Fibroblast of the aortic adventitia (primary cell): ENCODE measurements at places on chromosomes 11 and 22. TPM values are rescaled to one million over a fixed set of nuclear protein-coding genes. Genes with fewer than 3 reads are reported as not detected.
A peak's percentile ranks its signal among the peaks of the same experiment; 100 is the strongest.

DNA sequence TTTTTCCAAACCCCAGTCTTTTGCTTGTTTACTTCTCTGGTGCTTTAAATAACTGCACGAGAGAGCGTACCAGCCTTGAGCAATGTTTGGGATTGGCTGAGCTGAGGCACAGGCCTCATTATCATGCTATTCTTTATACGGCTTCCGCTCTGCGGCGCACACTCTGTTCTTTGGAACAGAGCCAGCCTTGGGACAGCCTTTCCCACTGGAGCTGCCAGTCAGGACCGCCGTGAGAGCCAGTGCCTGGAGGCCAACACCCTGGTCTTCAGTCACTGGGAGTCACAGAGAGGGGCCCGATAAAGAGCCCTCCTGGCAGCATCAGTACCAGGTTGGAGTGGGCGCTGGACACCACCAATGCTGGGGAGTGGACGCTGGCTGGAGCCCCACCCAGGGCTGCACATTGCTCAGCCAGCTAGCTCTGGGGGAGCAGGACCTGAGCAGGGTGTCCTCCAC is 125.6 kb downstream of the BCR start:
- peak; percentile 72 for DNase-seq

DNA sequence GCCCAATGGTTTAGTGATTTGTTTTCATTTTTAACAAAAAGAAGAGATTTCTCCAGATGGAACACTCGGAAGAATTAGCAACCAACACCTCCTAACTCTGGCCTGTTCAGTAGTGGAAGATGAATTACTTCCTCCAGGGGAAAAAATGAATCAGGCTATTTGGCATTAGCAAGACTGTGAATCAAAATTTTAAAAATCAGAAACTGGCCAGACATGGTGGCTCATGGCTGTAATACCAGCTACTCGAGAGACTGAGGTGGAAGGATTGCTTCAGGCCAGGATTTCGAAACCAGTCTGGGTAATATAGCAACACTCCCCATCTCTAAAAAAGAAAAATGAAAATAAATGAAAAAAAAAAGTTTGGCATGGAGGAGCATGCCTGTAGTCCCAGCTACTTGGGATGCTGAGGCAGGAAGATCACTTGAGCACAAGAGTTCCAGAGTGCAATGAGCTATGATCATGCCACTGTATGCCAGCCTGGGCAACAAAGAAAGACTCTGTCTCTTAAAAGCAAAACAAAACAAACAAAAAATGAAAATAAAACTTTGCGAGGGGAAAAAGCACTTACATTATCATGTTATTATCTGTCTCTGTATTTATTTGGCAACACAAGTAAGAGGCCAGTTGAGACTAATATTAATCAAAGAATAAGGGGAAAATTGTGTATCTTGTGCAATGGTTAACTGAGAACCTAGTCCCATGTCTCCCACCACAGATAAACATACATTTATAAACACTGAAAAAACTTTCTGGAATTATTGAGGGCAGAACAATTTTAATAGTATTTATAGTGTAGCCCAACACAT is 796.3 kb upstream of the ANO3 start:
- peak; percentile 83 for DNase-seq

DNA sequence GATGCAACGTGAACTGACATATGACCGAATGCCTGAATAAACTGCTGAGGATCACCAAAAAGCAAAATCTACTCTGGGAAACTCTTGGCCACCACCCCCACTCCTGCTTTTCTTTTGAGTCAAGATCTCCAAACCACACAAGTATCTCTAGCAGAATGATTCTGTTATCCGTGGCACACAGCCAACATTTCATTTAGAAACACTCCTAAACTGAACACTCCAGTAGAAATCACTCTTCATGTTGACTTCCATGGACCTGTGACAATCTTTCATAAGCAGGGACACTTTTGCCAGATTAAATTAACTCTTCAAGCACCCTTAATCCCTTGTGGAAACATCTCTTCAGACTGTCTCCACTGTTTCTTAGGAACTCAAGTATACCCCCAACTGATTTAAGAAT is 44.4 kb downstream of the VSIG10L2 start:
- peak; percentile 83 for DNase-seq

GRCh38 chr11:31720225-31720624 is 90.9 kb downstream of the PAX6 start:
- no peak for DNase-seq

Gene OR9I1
- total RNA-seq = 0.41 TPM in 1 of 2 replicates, not detected in the other

Gene NXPE4
- not detected in 2 replicates for total RNA-seq

Gene ELF5
- not detected in 2 replicates for total RNA-seq

Gene CHST1
- total RNA-seq = 0.09 and 0.82 TPM in 2 replicates

GRCh38 chr11:64334764-64335735 is 5.0 kb upstream of the CCDC88B start:
- peak; percentile 94 for DNase-seq

Gene PNPLA3
- total RNA-seq = 2.9 and 4.5 TPM in 2 replicates

Gene MMP8
- total RNA-seq = 0.41 TPM in 1 of 2 replicates, not detected in the other

Gene OR6T1
- total RNA-seq = not detected in 2 replicates
